Airway epithelial cell (primary cell): ENCODE measurements at places on chromosomes 11 and 22. TPM values are rescaled to one million over a fixed set of nuclear protein-coding genes. Genes with fewer than 3 reads are reported as not detected.

The FGF4 gene
- not detected in 2 replicates for total RNA-seq

The CRYAB gene
- 4.2 and 16.6 TPM in 2 replicates for total RNA-seq

The PSMA1 gene
- total RNA-seq: 181 and 208 TPM in 2 replicates

The TPBGL gene
- not detected in 2 replicates for total RNA-seq

The DCHS1 gene
- total RNA-seq: 0.09 and 0.21 TPM in 2 replicates

The TMPRSS4 gene
- total RNA-seq: 49.7 and 60.5 TPM in 2 replicates

The P2RX6 gene
- 0.21 and 0.28 TPM in 2 replicates for total RNA-seq

The TBX1 gene
- 21.6 and 34.4 TPM in 2 replicates for total RNA-seq
